Esophagus squamous epithelium (tissue), 5 donors: ENCODE measurements at places on chromosomes 5 and 9.

DNA sequence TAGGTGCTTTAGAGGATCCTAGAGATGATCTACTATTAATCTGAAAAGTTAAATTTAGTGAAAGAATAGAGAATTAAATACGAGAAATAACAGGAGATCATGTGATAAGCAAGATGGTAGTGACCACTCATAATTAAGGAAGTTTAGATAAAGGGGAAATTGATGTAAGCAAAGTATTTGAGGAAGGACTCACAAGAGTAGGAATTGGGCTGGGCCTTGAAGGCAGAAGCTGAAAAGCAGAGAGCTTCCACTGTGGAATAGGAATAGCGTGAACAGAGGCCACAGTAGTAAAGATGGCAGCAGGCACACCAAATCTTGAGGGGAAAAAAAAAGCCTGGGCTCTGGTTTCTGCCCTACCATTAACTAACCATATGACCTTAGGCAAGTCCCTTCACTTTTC is 38.0 kb downstream of the KIF24 start:
- DNase-seq: no peak

DNA sequence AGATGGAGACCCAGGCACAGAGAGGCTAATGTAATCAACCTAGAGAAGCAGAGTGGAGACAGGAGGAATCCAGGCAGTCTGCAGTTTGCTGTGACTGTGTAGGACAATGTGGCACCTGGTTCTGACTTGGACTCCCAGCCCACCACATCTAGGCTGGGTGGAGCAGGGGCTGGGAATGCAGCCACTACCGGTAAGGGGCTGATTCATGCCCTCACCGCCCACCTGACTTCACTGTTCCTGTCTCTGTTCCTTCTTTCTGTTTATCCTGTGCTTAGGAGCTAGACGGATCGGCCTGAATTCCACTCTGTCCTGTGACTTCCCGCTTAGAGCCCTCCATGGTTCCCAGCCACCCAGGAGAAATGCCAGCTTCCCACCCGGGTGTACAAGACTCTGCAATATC is 2.6 kb downstream of the PDLIM4 start:
- DNase-seq: no peak

DNA sequence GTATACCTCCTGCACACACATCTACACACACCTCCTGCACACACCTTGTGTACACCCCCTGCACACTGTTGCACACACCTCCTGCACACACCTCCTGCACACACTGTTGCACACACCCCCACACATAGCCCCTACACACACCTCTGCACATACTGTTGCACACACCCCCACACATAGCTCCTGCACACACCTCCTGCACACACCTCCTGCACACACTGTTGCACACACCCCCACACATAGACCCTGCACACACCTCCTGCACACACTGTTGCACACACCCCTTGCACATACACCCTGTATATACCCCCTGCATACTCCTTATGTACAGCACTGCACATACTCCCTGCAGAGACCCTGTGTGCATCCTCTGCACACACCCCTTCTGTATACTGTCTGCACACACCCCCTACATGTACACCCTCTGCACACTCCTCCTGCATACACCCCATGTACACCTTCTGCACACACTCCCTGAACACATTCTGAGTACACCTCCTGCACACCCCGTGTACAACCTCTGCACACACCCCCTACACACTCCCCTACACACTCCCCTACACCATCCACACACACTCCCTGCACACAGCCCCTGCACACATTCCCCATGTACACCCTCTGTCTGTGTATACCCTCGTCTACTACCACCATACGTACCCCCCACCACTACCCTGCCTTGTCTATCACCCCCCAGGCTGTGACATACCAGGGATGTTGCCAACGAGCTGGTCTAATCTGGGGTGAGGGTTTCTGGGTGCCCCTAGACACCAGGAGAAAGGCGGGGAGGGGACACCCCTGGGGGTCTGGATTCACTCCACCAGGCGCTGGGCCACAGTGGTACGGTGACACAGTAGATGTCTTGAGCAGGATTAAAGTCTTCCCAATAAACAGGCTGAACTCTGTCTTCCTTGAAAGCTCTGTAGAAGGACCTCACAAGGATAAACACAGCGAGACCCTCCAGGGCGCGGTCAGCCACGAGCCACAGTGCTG is 1.1 kb upstream of the CEP72 start:
- no peak for DNase-seq

GRCh38 chr5:864492-865167 is 13.8 kb upstream of the ZDHHC11 start:
- DNase-seq: no peak

DNA sequence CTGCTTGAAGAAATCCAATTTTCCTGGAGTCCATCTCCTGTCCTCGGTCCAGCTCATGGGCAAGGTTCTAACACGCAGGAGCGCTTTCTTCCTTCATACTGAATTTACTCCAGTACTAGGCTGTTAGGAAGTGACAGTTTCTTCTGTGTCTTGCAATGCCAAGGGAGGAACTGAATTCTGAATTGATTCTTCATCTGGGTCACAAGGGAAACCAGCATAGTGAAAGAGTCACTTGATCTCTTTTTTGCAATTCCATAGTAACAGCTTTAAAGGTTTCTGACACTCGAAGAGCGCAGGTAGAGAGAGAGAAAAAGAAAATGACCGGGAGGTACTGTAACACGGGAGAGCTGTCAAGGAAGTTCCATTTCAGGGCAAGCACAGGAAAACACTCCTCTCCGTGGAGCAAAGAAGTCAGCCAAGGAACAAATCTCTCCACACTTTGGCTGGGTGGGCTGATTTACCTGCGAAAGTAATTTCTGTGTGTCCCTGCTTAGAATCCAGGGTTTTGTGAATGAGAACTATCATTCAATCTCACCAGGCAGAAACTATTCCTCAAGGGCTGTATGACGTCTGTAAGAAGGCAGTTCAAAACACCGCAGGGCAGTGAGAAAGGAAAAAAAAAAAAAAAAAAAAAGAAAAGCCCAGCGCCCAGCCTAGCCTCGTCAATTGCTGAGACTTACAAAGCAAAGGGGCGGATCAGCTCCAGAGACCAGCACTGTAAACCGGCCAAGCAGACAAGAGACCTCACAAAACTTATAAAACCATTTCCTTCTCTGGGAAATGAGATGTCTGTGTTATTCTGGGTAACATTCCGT is 617.8 kb downstream of the PDE4D start:
- DNase-seq: no peak
